ENCODE measurements at places on chromosomes 1 and 21.

GRCh38 chr1:91591175-91591974 lies 90.7 kb downstream of the CDC7 start:
- DNase-seq = no peak

GRCh38 chr1:71733121-71733520 lies 549.2 kb downstream of the NEGR1 start:
- no peak for DNase-seq

- DNase-seq = no peak
These were observed 87.5 kb upstream of the KIF26B start for GRCh38 chr1:245067257-245067656.

DNA sequence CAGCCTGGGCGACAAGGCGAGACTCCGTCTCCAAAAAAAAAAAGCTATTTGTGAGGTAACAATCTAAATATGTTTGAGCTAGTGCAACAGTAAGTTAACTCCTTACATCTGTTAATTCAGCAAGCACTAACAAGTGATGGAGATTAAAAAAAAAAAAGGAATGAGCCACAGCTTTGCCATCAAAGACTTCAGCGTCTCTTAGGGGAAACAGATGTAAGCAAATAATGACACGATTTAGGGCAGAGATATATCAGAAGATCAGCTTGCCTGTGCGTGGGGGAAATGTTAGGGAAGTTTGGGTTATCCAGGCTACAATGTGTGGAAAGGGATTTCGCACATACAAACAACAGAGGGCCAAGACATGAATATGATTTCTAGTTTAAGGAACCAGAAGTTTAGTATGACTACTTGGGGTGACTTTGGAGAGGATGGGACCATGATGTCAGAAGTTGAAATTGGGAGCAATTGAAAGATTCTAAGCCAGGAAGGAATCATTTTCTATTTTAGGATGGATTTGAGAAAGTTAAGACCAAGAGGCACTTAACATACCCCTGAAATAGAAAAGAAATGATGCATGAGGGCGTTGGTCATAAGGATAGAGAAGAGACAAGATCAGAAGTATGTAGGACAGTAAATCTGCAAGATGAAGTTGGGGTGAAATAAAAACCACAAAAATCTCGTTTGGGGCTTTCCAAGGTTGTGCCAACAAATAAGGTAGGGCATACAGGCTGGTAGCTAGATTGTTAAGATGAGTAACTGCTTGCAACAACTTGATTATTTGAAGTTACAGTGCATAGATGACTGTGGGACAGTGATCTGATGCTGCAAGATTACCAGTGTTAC lies 2.4 kb upstream of the BRWD1 start:
- no peak for DNase-seq

DNA sequence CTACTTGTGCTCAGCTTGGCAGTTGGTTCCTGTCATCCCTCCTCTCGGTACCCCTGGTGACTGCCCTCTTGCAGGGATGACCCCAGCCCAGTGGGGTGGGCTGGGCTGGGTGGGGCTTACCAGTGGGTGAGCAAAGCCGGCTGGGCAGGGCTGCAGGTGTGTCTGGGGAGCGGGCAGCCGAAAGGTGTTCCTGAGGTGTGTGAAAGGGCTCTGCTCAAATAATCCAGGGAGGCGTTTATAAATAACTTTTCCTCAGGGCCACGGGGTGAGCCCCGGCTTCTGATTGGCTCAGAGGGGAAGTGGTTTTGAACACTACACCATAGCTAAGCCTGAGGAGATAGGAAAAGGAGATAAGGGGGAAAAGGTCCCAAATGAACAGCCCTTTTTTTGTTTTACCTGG lies at the start of gene SLC26A9:
TSS of gene SLC26A9 (minus strand) at position 212 of the 400 bp plus-strand sequence. CDS start 7,636 bp downstream, outside the sequence.
- no peak for DNase-seq

DNA sequence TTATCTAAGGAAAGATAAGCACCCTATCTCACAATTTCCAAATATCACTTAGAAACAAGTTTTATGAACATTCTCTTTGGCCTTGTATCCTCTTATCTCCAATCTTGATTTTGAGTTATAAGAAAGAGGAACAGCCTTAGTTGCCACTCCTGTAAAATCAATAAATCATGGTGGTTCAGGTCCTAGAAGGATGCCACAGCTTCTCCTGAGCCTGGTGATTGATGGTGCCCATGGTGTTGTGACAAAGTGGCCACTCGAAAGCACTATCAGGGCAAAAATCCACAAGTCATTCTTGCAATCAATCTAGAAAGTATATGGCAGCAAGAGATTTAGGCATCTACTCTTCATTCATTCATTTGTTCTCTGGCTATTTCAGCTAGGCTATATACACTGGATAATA lies 27.8 kb downstream of the GBP6 start:
- no peak for DNase-seq

- DNase-seq = no peak
These were observed 60.9 kb upstream of the IFNAR2 start for GRCh38 chr21:33168886-33169285.

GRCh38 chr1:88876573-88877365 lies 14.6 kb downstream of the GTF2B start:
- no peak for DNase-seq

DNA sequence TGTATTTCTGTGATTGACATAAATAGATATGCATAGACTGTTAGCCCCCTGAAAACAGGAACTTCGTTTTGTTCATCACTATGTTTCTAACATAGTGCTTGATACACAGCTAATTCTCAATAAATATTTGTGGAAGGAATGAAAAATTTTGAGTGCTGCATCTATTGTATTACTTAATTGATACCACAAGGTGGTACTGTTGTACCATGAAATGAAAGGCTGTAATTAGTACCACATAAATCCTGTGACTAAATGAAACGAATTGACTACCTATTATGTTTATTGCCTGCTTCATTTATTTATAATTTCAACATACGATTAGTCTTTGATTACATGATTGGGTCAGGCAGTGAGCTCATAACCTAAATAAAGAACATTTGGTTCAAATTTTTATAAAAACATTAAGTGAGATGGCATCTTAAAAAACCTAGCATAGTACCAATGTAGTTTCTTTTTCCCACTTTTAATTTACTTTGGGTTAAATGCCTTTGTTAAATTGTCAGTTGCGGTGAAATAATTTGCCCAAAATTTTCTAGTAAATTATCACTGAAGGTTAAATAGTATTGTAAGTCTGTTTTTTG lies 15.0 kb upstream of the TGFB2 start:
- no peak for DNase-seq

DNA sequence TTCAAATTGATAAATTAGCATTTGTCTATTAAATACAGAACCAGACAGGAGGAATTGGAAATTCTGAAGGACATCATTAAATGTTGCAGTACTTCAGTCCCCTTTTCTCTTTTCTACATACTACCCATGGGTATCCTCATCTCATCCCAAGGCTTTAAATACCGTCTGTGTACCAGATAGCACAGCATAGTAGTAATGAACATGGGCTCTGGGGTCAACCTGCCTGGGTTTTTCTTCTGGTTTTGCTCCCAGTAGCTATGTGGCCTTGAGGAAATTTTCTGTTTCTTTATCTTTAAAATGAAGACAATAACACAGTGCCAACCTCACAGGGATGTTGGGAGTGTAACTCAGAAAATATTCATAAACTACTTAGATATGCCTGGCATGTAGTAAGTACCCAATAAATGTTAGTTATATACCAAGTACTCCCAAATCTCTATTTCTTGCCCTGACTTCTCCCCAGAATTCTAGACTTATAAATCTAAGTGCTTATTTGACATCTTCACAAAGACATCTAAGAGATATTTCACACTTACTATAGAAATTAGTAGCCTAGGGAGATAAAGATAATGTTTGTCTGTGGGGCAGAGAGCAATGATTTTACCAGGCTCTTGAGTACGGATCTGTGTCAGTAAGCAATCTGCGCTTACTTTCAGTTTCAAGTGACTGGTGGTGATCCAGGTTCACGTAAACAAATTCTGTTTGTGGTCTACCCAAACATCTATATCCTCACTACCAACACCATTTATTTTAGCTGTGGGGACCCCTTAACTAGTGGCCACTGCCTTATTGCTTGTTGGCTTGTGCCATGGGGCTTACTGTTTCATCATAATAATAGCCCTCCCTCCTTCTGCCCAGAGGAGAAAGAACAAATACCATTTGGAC lies 37.3 kb downstream of the VANGL2 start:
- no peak for DNase-seq

DNA sequence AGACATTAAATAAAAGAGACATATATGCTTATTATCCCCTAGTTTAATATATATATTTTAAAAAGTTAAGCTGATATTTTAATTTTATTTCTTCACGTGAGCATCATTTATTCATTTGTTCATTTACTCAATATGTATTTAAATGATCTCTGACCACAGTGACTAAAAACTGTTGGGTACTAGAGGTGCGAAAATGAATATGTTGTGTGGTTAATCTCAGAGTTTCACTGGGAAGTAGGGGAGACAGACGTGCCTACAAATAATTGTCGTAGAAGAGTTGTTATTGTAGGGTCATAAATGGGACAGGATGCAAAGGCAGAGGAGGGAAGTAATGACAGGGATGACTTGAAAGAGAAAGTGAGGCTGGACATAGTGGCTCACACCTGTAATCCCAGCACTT lies 213.0 kb upstream of the CACYBP start:
- no peak for DNase-seq

GRCh38 chr1:10761503-10762152 lies 34.8 kb downstream of the CASZ1 start:
- DNase-seq = no peak

- DNase-seq = no peak
These were observed 3.5 kb downstream of the PIK3CD start for GRCh38 chr1:9654834-9655723.

GRCh38 chr1:997993-998744 lies 1.7 kb downstream of the HES4 start:
- no peak for DNase-seq

- no peak for DNase-seq
These were observed 23.1 kb upstream of the CTPS1 start for GRCh38 chr1:40956407-40956806.

DNA sequence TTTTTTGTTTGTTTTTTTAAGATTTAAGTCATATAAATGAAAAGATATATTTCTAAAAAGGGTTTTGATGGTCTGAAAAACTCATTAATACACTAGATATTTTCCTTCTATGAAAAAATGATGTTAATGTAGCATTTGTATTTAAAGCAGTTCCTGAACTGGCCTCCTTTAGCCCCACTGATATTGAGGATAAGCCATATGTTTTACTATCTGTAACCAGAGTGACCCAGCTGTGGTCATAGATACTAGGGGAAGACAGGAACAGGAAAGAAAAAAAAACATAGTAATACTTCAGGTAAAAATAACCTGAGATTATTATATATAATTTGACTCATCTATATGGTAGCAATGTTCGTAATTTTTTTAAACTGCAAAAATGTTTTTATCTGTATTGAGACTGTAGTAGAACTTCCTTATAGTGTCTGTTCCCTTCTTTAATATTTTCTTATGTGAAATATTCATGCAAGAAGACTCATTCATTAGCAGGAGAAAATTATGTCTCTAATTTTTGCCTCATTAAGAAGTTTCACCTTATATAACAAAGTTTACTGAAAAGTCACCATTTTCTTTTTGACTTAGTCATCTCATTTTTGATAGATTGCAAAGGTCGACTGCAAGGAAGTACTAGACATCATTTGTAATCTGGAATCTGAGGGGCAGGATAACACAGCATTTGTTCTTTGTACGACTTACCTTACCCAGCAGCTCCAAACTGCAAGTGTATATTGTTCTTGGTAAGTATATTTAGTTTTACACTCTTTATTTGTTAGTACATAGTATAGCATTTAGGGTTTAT lies 25.6 kb upstream of the TMCO2 start:
- no peak for DNase-seq

GRCh38 chr1:31101147-31101502 lies 35.6 kb upstream of the PUM1 start:
- DNase-seq = peak; percentile 55

- no peak for DNase-seq
These were observed 78.5 kb upstream of the CHRM3 start for GRCh38 chr1:239307886-239308285.

- DNase-seq = peak; percentile 15
These were observed 91.6 kb upstream of the TTC39A start for GRCh38 chr1:51421964-51422363.

Data from HFF-Myc (cell line).